Sigmoid colon (tissue), 7 donors: ENCODE measurements at places on chromosomes 5 and 9. TPM values are rescaled to one million over a fixed set of nuclear protein-coding genes. Genes with fewer than 3 reads are reported as not detected.
A peak's percentile ranks its signal among the peaks of the same experiment; 100 is the strongest.

The GPR150 gene
- not detected for total RNA-seq

The UBLCP1 gene
- 29.6 TPM for total RNA-seq

The BARX1 gene
- not detected for total RNA-seq

The GAS1 gene
- 99.9 TPM for total RNA-seq

The NME5 gene
- 1.5 TPM for total RNA-seq

The OR1L8 gene
- total RNA-seq, result not detected

The GABRB2 gene
- total RNA-seq, result 0.49 TPM

GRCh38 chr5:33675958-33676464 is 215.8 kb downstream of the ADAMTS12 start:
- no peak overlapping the region for H3K4me3 ChIP-seq
- no peak overlapping the region for H3K27ac ChIP-seq
- DNase-seq, result no peak
- H3K36me3 ChIP-seq, result no peaks in the 10 kb centered on the region
- no peaks in the 10 kb centered on the region for H3K27me3 ChIP-seq

- no peaks in the 10 kb centered on the region for H3K36me3 ChIP-seq
- H3K4me3 ChIP-seq, result no peak overlapping the region
- no peaks in the 10 kb centered on the region for H3K27me3 ChIP-seq
Observed at GRCh38 chr9:27261517-27262211, 35.3 kb downstream of the EQTN start.

DNA sequence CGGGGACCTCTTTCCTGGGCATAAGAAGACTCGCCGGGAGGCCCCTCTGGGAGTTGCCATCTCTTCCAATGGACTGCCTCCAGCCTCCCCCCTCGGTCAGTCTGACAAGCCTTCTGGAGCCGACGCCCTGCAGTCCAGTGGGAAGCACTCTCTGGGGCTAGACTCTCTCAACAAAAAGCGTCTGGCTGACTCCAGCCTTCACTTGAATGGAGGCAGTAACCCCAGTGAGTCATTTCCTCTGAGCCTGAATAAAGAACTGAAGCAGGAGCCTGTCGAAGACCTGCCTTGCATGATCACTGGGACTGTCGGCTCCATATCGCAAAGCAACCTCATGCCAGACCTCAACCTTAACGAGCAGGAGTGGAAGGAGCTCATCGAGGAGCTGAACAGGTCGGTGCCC is 28.4 kb upstream of the LTC4S start:
- H3K4me3 ChIP-seq, result no peak overlapping the region
- H3K27ac ChIP-seq, result no peak overlapping the region
- no peak for DNase-seq
- peaks cover 59% of the 10 kb centered on the region for H3K4me1 ChIP-seq
- H3K36me3 ChIP-seq, result peaks cover 33% of the 10 kb centered on the region

DNA sequence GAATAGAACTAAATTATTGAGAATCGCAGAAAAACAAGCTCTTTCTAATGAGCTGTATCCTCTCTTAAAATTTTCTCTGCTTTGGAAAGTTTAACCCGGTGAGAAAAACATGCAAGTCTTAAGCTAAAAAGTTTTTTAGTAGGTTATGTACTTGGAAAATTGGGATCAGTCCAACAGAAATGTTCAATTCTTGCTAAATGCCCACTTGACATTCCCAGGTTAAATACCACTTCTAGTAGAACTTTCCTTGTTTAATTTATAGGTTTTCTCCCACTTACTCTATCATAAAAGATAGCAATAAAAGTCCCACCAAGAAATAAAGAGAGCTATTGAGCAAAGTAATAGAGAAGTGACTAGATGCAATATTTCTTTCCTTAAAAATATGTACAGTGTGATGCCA is 157.1 kb downstream of the CCDC192 start:
- no peaks in the 10 kb centered on the region for H3K27me3 ChIP-seq
- no peaks in the 10 kb centered on the region for H3K36me3 ChIP-seq
- no peak overlapping the region for H3K27ac ChIP-seq
- H3K4me3 ChIP-seq, result no peak overlapping the region

- H3K27ac ChIP-seq, result no peak overlapping the region
- no peak overlapping the region for H3K4me3 ChIP-seq
- no peaks in the 10 kb centered on the region for H3K4me1 ChIP-seq
- no peaks in the 10 kb centered on the region for H3K36me3 ChIP-seq
- no peaks in the 10 kb centered on the region for H3K27me3 ChIP-seq
Observed at GRCh38 chr9:120977321-120977720, 50.7 kb upstream of the TRAF1 start.

GRCh38 chr9:136949239-136949816 is 2.7 kb upstream of the LCN12 start:
- H3K36me3 ChIP-seq, result no peaks in the 10 kb centered on the region
- no peak for DNase-seq
- H3K4me1 ChIP-seq, result no peaks in the 10 kb centered on the region
- H3K27ac ChIP-seq, result peak overlapping the region; percentile 89
- H3K4me3 ChIP-seq, result peak overlapping the region; percentile 60

DNA sequence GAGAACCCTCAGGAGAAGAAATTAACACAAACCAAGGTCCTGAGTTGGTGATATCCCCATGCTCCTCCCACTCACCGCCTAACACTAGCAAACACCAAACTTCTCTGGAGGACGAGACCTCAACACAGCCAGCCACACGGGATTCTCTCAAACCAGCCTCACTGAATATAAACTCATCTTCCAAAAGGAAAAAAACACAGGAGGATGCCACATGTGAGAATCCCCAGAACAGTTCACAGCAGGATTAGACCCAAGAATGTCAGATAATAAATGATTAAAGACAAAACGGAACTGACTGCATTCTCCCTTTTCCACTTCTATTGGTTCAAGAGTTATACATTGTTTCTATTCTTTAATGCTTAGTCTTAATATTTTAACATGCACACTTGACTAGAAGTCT is 89.2 kb downstream of the LPAR1 start:
- DNase-seq, result no peak
- H3K27ac ChIP-seq, result no peak overlapping the region
- H3K27me3 ChIP-seq, result no peaks in the 10 kb centered on the region
- H3K36me3 ChIP-seq, result no peaks in the 10 kb centered on the region

DNA sequence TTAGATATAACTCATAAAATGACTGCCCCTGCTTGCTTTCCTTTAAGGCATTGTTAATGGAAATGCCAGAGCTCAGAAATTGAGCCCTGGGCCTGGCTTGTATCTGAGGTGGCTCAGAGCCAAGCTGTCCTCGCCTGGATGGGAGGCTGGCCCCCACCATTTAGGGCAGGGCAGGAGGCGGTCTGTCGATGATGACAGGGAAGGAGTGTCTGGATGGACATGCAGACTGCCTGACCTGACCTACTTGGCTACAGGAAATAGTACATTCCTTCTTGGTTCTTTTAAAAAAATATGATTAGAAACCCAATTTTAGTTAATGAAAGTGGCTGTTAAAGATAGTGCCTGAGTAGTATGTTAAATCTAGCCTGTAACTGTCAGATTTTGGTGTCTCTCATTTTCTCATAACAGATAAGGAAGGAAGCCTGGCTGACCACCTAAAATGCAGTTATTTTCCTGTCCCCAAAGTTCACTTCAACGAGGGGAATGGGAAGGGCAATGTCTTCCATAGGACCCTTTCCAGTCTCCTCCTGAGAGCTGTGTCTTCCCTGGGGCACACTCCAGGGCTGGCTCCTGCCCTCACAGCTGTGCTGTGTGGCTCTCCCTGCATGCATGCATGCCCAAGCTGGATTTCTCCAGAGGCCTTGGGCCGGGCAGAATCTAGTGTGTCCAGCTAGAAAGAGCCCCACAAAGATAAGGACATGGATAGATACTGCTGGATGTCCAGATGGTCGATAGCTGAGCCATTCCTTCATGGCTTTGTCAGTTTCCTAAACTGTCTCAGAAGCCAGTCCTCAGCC is 42.3 kb downstream of the MACROH2A1 start:
- H3K27ac ChIP-seq, result peak overlapping the region; percentile 73
- no peaks in the 10 kb centered on the region for H3K27me3 ChIP-seq

- H3K27ac ChIP-seq, result peak overlapping the region; percentile 52
- no peak overlapping the region for H3K4me3 ChIP-seq
- DNase-seq, result no peak
- no peaks in the 10 kb centered on the region for H3K27me3 ChIP-seq
- peaks cover 13% of the 10 kb centered on the region for H3K4me1 ChIP-seq
- no peaks in the 10 kb centered on the region for H3K36me3 ChIP-seq
Observed at GRCh38 chr5:40410964-40411635, 268.6 kb upstream of the PTGER4 start.

DNA sequence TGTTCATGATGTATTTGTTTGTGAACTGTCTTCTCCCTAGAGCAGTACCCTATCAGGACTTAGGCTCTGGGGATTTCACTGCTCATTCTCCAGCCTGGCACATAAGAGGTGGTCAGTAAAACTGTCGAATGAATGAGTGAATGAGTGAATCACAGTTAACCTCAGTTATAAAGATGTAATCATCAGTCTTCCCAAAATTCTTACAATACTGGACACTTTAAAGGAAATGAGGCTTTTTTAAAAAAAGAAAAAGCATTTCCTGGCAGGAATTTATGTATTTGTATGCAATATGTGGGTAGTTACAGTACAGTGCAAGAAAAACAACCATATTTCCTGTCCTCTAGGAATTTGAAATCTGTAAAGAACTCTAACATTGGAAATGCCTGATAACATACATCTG is 59.6 kb downstream of the RAI14 start:
- no peak overlapping the region for H3K4me3 ChIP-seq
- no peak for DNase-seq
- no peak overlapping the region for H3K27ac ChIP-seq

DNA sequence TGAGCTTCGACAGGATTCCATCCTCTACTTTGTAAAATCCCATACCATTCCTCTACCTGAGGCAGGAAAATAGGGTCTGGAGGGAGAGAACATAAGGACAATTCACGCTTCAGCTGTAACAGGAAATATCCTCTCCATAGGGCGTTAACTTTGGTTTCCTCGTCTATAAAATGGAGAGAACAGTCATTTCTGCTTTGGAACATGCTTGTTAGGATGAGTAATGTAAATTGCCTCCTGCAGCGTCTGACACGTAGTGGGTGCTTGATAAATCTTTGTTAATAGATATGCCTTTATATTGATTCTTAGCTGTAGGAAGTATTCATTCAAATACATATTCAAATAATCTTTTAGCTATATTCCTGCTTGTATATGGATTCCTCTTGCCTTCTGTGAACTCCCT is 711 bp upstream of the SUB1 start:
- H3K27ac ChIP-seq, result no peak overlapping the region
- no peaks in the 10 kb centered on the region for H3K27me3 ChIP-seq
- H3K36me3 ChIP-seq, result peaks cover 13% of the 10 kb centered on the region
- DNase-seq, result no peak
- H3K4me3 ChIP-seq, result no peak overlapping the region
- no peaks in the 10 kb centered on the region for H3K4me1 ChIP-seq
